Epithelial cell of proximal tubule (primary cell): ENCODE measurements at places on chromosomes 1 and 21. TPM values are rescaled to one million over a fixed set of nuclear protein-coding genes. Genes with fewer than 3 reads are reported as not detected.

The MAN1C1 gene
- 0.63 and 1.2 TPM in 2 replicates for total RNA-seq

The NPPB gene
- total RNA-seq: 1.2 and 3.5 TPM in 2 replicates

The AKR7A3 gene
- total RNA-seq: 0.36 and 1.3 TPM in 2 replicates

The ZNF644 gene
- 26.2 and 26.3 TPM in 2 replicates for total RNA-seq

The SLC2A5 gene
- not detected in 2 replicates for total RNA-seq

The C1orf74 gene
- total RNA-seq: 3.3 and 4.4 TPM in 2 replicates

The AUNIP gene
- total RNA-seq: 6.2 and 13.0 TPM in 2 replicates

The PGLYRP3 gene
- total RNA-seq: not detected in 2 replicates

The NEGR1 gene
- 3.1 and 8.6 TPM in 2 replicates for total RNA-seq

The MARK1 gene
- 5.4 and 6.3 TPM in 2 replicates for total RNA-seq

The NES gene
- 11.6 and 70.2 TPM in 2 replicates for total RNA-seq

The BMP8A gene
- total RNA-seq: not detected in 2 replicates

The SPATA45 gene
- total RNA-seq: not detected in 2 replicates

The CENPF gene
- 67.0 and 80.5 TPM in 2 replicates for total RNA-seq

The HOOK1 gene
- 3.6 and 4.2 TPM in 2 replicates for total RNA-seq

The CXADR gene
- 21.1 and 22.1 TPM in 2 replicates for total RNA-seq
